ENCODE measurements at places on chromosomes 1 and 21.

DNA sequence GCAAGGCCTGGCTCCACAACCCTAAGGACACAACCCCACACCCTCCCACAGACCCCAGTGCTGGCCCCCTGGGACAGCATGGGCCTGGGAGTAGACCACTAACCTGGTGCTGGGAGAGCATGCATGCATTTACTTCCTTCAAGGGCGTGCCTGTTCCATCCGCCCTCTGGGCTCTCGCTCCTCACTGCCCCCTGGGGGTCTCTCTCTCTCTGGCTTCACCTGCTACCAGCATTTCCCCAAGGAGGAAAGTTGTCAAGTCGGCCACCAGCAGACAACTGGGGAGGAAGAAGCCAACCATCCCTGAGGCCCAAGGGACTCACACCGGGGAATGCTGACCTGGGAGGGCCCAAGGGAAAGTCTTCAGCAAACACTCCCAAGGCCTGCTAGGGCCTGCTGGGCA is 6.5 kb downstream of the LRP8 start:
- peaks cover 12% of the 10 kb centered on the region for H3K4me1 ChIP-seq
- DNase-seq, result peak; percentile 77
- H3K27ac ChIP-seq, result no peak overlapping the region
- H3K4me3 ChIP-seq, result no peak overlapping the region
- peaks cover 62% of the 10 kb centered on the region for H3K36me3 ChIP-seq
- no peaks in the 10 kb centered on the region for H3K27me3 ChIP-seq

- no peak overlapping the region for H3K27ac ChIP-seq
- H3K27me3 ChIP-seq, result peaks cover 36% of the 10 kb centered on the region
- no peaks in the 10 kb centered on the region for H3K36me3 ChIP-seq
- H3K4me1 ChIP-seq, result no peaks in the 10 kb centered on the region
- DNase-seq, result no peak
These were observed 2.0 kb downstream of the NPL start for GRCh38 chr1:182791281-182792179.

- no peak for DNase-seq
- no peaks in the 10 kb centered on the region for H3K27me3 ChIP-seq
- H3K27ac ChIP-seq, result no peak overlapping the region
- H3K4me1 ChIP-seq, result no peaks in the 10 kb centered on the region
- H3K36me3 ChIP-seq, result no peaks in the 10 kb centered on the region
These were observed 5.3 kb downstream of the AKNAD1 start for GRCh38 chr1:108851567-108851966.

GRCh38 chr1:214658785-214659184 is 55.8 kb downstream of the CENPF start:
- no peaks in the 10 kb centered on the region for H3K4me1 ChIP-seq
- no peak overlapping the region for H3K27ac ChIP-seq
- no peak for DNase-seq

DNA sequence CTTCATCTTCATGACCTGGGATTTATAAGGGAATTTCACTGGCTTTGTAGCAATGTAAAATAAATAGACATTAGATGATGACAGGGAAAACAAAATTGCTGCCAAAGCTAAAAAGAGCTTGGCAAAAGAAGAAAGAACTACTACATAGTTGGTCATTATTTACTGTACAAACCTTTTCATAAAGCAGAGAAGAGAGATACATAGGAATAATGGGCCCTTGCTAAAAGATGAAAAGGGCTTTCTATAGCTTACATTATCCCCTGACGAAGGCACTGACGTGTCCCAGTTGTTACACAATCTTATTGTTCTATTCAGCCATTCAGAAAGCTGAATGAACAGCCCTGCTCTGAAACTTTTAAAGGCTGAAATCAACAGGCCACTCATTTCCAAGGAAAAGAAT is 57.1 kb downstream of the ZC3H11B start:
- no peak overlapping the region for H3K4me3 ChIP-seq
- H3K4me1 ChIP-seq, result no peaks in the 10 kb centered on the region
- H3K27me3 ChIP-seq, result no peaks in the 10 kb centered on the region
- no peaks in the 10 kb centered on the region for H3K36me3 ChIP-seq
- DNase-seq, result no peak

- peaks cover 8% of the 10 kb centered on the region for H3K4me1 ChIP-seq
- no peaks in the 10 kb centered on the region for H3K36me3 ChIP-seq
- no peaks in the 10 kb centered on the region for H3K27me3 ChIP-seq
- H3K4me3 ChIP-seq, result no peak overlapping the region
These were observed 15.4 kb upstream of the MUTYH start for GRCh38 chr1:45355683-45356082.

DNA sequence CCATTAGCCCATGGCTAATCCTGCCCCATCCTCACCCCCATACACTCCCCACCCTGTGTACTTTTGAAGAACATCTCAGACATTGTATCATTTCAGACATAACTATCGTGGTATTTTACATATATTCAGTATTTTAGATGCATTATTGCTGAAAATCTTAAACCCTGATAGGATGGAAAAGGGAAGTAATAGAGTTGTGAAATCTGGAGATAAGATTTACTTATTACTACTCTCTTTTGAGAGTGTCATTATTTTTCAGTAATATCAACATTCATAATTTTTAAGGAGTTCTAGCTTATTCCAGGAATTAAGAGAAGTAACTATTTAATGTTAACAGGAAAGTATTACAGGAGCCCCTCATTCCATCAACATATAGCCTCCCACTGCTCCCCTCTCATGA is 34.4 kb downstream of the ADCY10 start:
- no peaks in the 10 kb centered on the region for H3K4me1 ChIP-seq
- no peaks in the 10 kb centered on the region for H3K36me3 ChIP-seq
- H3K4me3 ChIP-seq, result no peak overlapping the region
- no peak for DNase-seq

- H3K4me1 ChIP-seq, result no peaks in the 10 kb centered on the region
- no peak for DNase-seq
- no peaks in the 10 kb centered on the region for H3K27me3 ChIP-seq
- H3K36me3 ChIP-seq, result no peaks in the 10 kb centered on the region
- H3K27ac ChIP-seq, result no peak overlapping the region
- H3K4me3 ChIP-seq, result no peak overlapping the region
These were observed 16.7 kb downstream of the COL8A2 start for GRCh38 chr1:36108314-36108713.

DNA sequence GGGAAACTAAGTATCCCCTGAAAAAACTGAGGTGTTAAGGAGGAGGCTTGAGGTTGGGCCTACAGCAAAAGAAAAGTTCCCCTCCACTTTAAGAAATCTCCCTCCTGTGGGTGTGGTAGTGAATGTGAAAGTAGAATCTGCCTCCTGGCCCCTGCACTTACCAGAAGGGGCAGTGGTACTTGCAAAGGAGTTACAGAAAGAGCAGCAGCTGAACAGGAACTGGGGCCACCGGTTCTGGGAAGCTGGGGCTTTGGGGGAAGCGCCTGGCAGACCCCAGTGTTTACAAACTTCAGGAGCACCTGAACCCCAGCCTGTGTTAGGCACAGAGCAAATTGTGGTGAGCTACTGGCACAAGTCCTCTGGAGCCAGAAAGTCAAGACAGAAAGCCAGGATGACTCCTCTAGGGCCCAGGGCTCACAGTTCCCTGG is 250.2 kb upstream of the FGGY start:
- no peak overlapping the region for H3K4me3 ChIP-seq
- H3K27me3 ChIP-seq, result no peaks in the 10 kb centered on the region
- no peak for DNase-seq
- H3K27ac ChIP-seq, result no peak overlapping the region
- H3K4me1 ChIP-seq, result no peaks in the 10 kb centered on the region

- no peak overlapping the region for H3K4me3 ChIP-seq
- no peaks in the 10 kb centered on the region for H3K36me3 ChIP-seq
- no peak overlapping the region for H3K27ac ChIP-seq
- H3K4me1 ChIP-seq, result peaks cover 12% of the 10 kb centered on the region
- no peak for DNase-seq
- no peaks in the 10 kb centered on the region for H3K27me3 ChIP-seq
These were observed 285.4 kb upstream of the USP25 start for GRCh38 chr21:15444118-15444960.

- H3K27me3 ChIP-seq, result no peaks in the 10 kb centered on the region
- H3K4me3 ChIP-seq, result no peak overlapping the region
- H3K4me1 ChIP-seq, result 0 out of 2 replicates have a peak, but pooled peaks cover 4% of the 10 kb centered on the region
- no peak for DNase-seq
- H3K36me3 ChIP-seq, result no peaks in the 10 kb centered on the region
These were observed 42.4 kb downstream of the DAB1 start for GRCh38 chr1:57381426-57381825.

GRCh38 chr1:197920414-197921117 is 3.4 kb downstream of the LHX9 start:
- DNase-seq, result no peak
- no peaks in the 10 kb centered on the region for H3K36me3 ChIP-seq
- no peak overlapping the region for H3K27ac ChIP-seq
- peak overlapping the region; percentile 31 for H3K4me3 ChIP-seq

DNA sequence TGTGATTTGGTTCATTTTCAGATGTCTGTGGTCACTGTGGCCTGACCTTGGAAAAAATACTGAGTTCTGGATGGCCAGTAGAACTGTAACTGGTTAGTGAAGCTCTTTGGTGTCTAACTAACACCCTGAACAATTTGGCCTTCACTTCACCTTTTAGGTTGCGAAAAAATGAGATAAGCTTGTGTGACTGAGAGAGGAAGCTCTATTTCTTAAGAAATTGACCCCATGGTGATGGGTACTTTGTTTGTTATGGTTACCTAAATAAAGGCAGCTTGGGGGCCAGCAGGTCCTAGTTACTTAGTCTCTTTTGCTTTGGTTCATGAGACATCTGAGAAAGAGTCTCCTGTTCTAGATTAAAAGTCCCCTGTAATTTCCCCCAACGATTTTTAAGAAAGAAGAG is 181.6 kb downstream of the ZNF326 start:
- H3K4me1 ChIP-seq, result no peaks in the 10 kb centered on the region
- no peak for DNase-seq
- no peak overlapping the region for H3K27ac ChIP-seq
- no peak overlapping the region for H3K4me3 ChIP-seq
- no peaks in the 10 kb centered on the region for H3K36me3 ChIP-seq
- H3K27me3 ChIP-seq, result no peaks in the 10 kb centered on the region

DNA sequence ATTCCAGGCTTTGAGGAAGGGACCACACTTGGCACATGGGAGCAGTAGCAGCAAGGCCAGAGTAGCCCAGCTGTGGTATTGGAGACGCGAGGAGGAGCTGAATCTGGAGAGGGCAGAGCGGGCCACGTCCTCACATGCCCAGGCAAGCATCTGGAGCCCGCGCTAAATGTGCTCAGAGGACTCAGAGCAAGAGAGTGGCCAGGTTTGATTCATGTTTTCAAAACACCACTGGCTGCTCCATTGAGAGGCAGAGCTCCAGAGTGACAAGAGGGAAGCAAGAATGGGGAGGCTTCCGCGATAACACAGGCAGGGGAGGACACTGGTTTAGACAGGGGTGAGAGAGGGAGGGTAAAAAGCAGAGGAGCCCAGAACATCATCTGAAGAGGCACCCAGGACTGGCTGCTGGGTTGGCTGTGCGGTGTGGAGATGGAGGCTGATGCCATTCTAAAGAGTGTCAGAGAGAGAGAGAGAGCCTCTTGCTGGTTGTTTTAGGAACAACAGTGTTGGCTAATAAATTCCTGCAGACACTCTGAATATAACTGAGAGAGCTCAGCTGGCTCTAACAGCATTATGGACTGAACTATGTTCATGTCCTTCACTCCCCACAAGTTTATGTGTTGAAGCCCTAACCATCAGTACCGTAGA is 32.3 kb downstream of the RCAN1 start:
- no peaks in the 10 kb centered on the region for H3K27me3 ChIP-seq
- no peaks in the 10 kb centered on the region for H3K4me1 ChIP-seq
- DNase-seq, result no peak

DNA sequence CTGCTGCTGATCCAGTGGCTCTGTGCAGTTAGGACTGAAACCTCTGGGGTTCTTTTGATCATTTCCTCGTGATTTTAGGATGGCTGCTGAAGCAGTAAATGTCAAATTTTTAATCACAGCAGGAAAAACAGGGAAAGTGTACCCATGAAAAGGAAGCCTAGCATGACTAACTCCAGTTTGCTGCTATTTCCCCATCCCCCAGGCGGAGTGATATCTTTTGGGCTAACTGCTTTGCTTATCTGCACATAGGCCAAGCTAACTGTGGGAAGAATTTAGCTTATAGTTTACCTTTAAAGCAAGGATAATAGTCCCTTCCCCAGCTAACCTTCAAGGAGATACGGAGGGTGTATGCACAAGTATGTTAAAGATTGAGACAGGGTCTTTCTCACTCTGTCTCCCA is 149.8 kb upstream of the TNR start:
- peaks cover 22% of the 10 kb centered on the region for H3K27me3 ChIP-seq
- no peaks in the 10 kb centered on the region for H3K4me1 ChIP-seq
- H3K4me3 ChIP-seq, result no peak overlapping the region

GRCh38 chr1:114502080-114502479 is 8.9 kb downstream of the TRIM33 start:
- H3K27me3 ChIP-seq, result no peaks in the 10 kb centered on the region
- no peaks in the 10 kb centered on the region for H3K4me1 ChIP-seq
- no peaks in the 10 kb centered on the region for H3K36me3 ChIP-seq
- H3K27ac ChIP-seq, result no peak overlapping the region
- no peak overlapping the region for H3K4me3 ChIP-seq

DNA sequence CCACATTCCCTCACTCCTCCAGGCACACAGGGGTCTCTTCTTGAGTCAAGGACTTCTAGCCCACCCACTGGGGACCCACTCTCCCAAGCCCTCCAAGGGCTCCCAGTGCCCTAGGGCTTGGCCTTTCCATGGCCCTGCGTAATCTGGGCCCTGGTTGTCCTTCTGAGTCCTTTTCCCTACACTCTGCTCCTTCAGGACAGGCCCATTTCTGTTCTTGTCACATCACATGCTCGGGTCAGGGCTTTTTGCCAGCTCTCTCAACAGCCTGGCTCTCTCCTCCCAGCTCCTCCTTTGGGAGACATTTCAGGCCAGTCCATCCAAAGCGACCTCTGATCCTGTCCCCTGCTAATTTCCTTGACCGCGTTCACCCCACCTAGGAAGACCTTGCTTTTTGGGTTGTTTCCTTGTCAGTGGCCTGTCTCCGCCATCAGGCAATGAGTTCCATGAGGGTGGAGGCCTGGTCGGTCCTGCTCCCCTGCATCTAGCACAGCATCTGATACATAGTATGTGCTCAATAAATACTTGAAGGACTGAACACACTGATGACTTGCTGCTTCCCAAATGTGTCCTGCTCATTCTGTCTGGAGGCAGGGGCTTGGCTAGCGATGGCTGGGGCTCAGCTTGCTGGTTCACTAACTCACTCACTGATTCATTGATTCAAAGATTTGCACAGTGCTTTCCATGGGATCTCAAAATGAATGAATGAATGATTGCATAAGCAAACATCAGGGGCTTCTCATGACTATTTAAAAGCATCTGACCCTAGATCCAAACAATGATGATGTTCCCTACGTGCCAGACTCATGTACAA is 44.8 kb downstream of the DHRS3 start:
- no peaks in the 10 kb centered on the region for H3K4me1 ChIP-seq
- H3K4me3 ChIP-seq, result no peak overlapping the region
- H3K27ac ChIP-seq, result no peak overlapping the region
- DNase-seq, result no peak
- no peaks in the 10 kb centered on the region for H3K27me3 ChIP-seq

GRCh38 chr21:39063517-39063916 is 119.7 kb downstream of the PSMG1 start:
- H3K36me3 ChIP-seq, result no peaks in the 10 kb centered on the region
- no peaks in the 10 kb centered on the region for H3K4me1 ChIP-seq
- H3K4me3 ChIP-seq, result no peak overlapping the region
- H3K27me3 ChIP-seq, result no peaks in the 10 kb centered on the region

- H3K27ac ChIP-seq, result no peak overlapping the region
- peaks cover 5% of the 10 kb centered on the region for H3K4me1 ChIP-seq
These were observed 7.9 kb upstream of the ADGRB2 start for GRCh38 chr1:31771891-31772668.
